ENCODE measurements at places on chromosomes 7 and 10.

- no peaks in the 10 kb centered on the region for H3K36me3 ChIP-seq
- no peaks in the 10 kb centered on the region for H3K27me3 ChIP-seq
- DNase-seq = no peak
- H3K27ac ChIP-seq = no peak overlapping the region
- H3K4me1 ChIP-seq = no peaks in the 10 kb centered on the region
Measured at GRCh38 chr7:147861058-147861716, 729.4 kb upstream of the C7orf33 start.

DNA sequence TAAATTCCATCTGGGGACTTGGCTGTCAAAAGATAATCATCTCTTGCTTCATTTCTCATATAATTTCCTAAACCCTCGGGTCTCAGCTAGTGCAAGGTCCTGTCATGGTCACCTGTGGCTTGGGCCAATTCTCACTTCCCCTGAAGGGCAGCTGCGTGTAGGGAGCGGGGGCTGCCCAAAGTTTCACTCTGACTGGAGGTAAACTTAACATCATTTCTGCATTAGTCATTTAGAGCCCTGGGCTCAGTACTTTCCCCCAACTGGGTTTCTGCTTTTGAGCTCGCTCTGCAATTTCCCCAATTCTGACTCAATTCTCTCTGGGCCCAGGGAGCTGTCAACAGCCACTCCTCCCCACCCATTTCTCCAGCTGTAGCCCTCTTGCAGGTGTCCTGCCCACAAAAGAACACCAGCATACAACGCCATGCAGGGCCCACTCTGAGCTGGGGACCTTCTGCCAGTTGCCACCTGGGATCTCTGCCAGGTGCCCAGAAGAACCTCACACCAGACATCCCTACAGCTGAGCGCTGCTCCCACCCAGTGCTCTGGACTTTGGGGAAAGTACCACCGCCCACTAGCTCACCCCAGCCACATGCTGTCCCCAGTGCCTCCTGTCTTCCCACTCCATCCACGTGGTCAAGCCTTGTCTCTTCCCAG, 37.9 kb downstream of the VOPP1 start:
- peak; percentile 36 for DNase-seq
- no peaks in the 10 kb centered on the region for H3K27me3 ChIP-seq
- H3K4me1 ChIP-seq = peaks cover 75% of the 10 kb centered on the region
- no peak overlapping the region for H3K27ac ChIP-seq

DNA sequence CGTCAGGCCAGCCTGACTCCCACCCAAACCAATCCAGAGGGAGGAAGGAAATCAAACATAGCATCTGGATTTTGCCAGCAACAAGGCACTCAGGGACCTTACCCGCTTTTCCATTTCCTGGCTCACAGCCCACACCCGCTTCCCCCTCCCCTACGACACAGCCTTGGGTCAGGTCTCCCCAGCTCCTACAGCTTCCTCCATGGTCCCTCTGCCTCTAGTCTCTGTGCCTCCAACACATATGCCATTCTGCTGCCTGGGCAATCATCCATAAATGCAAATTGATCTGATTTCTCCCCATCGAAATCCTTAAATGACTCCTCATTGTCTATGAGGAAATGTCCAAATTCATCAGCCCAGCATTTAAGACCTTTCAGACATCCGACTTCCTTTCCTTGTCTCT, 53.2 kb upstream of the CUX1 start:
- no peaks in the 10 kb centered on the region for H3K27me3 ChIP-seq
- no peak overlapping the region for H3K27ac ChIP-seq
- no peaks in the 10 kb centered on the region for H3K36me3 ChIP-seq
- H3K4me1 ChIP-seq = no peaks in the 10 kb centered on the region

- no peak overlapping the region for H3K4me3 ChIP-seq
- H3K4me1 ChIP-seq = no peaks in the 10 kb centered on the region
- H3K27ac ChIP-seq = no peak overlapping the region
- no peaks in the 10 kb centered on the region for H3K36me3 ChIP-seq
- no peak for DNase-seq
Measured at GRCh38 chr7:102953406-102953805, 40.6 kb downstream of the LRRC17 start.

GRCh38 chr10:131983780-131984179, 2.1 kb upstream of the BNIP3 start:
- H3K4me1 ChIP-seq = peaks cover 13% of the 10 kb centered on the region
- DNase-seq = no peak
- no peaks in the 10 kb centered on the region for H3K27me3 ChIP-seq
- H3K4me3 ChIP-seq = no peak overlapping the region
- no peaks in the 10 kb centered on the region for H3K36me3 ChIP-seq
- no peak overlapping the region for H3K27ac ChIP-seq

DNA sequence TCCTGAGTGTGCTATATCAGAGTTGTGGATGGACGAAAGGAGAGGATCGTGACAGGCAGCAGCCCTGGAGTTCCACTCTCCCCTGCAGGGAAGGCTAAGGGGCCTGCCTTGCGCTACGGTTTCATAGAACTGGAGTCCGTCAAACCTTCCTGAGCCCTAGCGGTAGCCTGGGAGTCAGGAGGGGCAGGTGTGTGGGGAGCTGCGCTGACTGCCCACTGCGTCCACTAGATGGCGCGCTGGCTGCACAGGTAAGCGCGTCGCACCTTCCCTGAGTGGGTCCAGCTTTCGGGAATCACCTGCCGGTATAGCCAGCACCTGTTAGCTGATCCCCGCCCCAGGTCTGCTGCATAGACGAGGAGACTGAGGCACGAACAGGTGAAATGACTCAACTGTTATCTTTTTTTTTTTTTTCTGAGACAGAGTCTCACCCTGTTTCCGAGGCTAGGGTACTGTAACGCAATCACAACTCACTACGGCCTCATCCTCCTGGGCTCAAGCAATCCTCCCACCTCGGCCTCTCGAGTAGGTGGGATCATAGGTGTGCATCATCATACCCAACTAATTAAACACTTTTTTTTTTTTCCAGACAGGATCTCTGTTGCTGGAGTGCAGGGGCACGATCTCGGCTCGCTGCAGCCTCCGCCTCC, 20.2 kb upstream of the BAIAP2L1 start:
- no peaks in the 10 kb centered on the region for H3K36me3 ChIP-seq
- peak; percentile 16 for DNase-seq
- no peak overlapping the region for H3K4me3 ChIP-seq
- no peaks in the 10 kb centered on the region for H3K27me3 ChIP-seq

DNA sequence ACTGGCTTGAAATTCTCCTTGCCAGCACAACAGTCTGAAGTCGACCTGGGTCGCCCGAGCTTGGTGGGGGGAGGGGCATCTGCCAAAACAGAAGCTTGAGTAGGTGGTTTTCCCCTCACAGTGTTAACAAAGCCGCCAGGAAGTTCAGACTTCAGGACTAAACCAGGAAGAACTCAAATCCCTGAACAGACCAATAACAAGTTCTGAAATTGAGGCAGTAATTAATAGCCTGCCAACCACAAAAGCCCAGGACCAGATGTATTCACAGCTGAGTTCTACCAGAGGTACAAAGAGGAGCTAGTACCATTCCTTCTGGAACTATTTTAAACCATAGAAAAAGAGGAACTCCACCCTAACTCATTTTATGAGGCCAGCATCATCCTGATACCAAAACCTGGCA, 45.3 kb downstream of the LRRC72 start:
- H3K36me3 ChIP-seq = no peaks in the 10 kb centered on the region
- no peak overlapping the region for H3K27ac ChIP-seq
- no peaks in the 10 kb centered on the region for H3K4me1 ChIP-seq
- DNase-seq = no peak
- H3K4me3 ChIP-seq = no peak overlapping the region

DNA sequence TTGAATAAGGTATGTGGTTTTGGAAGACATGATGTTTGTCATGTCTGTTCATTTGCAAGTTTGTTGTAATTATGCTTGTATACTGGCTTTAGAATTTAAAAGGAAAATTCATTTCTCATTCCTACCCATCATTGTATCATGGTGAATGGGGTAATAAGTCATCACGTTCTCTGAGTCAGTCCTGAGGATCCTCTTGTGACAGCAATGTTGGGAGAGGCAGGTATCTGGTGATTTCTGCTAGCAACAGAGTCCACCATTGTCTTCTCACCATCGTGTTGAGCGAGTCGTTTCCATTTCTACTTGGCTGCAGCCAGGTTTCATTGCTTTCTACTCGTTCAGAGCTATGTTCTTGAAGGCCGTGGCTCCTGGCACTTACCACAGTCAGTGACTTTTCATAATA, 16.3 kb downstream of the CUL1 start:
- H3K4me3 ChIP-seq = no peak overlapping the region
- no peaks in the 10 kb centered on the region for H3K27me3 ChIP-seq
- DNase-seq = no peak
- no peaks in the 10 kb centered on the region for H3K36me3 ChIP-seq

GRCh38 chr7:30859940-30860496, 51.6 kb upstream of the AQP1 start:
- no peak overlapping the region for H3K27ac ChIP-seq
- no peaks in the 10 kb centered on the region for H3K4me1 ChIP-seq
- H3K36me3 ChIP-seq = no peaks in the 10 kb centered on the region
- no peaks in the 10 kb centered on the region for H3K27me3 ChIP-seq

- no peak for DNase-seq
- no peaks in the 10 kb centered on the region for H3K36me3 ChIP-seq
- H3K27me3 ChIP-seq = no peaks in the 10 kb centered on the region
- no peak overlapping the region for H3K27ac ChIP-seq
- no peak overlapping the region for H3K4me3 ChIP-seq
Measured at GRCh38 chr10:123864923-123865322, 26.7 kb downstream of the CPXM2 start.

Data from naive thymus-derived CD4-positive, alpha-beta T cell (primary cell).